ENCODE measurements at places on chromosomes 13 and 19.

DNA sequence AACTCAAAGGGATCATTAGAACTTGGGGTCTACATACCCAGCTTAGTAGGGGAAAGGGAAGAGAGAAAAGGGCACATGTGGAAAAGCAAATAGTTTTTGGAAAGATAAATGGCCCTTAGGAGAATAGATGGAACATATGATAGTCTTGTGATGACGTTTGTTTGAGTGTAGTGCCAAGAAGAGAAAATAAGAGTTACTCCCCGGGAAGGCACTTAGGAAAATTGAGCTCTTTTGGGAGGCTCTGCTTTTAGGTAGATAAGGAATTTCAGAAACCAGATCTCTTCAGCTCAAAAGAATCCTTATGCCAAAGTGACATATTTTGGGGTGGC lies 44.8 kb upstream of the SERTM1 start:
- no peak for DNase-seq

DNA sequence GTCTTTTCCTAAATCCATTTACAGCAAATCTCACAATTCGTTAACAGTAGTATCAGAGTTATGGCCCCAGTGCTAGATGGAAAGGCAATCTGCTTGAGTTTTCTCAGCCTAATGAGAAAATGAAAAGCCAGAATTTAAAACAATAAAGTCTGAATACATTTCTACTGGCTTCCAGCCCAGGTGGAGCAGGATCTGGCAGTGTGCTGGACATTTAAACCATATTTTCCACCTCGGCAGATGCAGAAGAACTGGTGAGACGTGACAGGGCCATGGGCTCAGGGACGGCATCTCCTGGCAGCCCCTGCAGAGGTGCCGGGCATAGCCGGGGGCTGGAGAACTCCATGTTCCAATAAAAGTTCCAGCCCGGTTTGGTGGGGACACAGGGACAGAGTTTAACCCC lies 7.1 kb downstream of the SMIM7 start:
- no peak for DNase-seq

- no peak for DNase-seq
Measured at GRCh38 chr19:16944626-16945363, 56.0 kb downstream of the F2RL3 start.

GRCh38 chr19:12137221-12137940 lies 2.8 kb downstream of the ZNF20 start:
- DNase-seq, result no peak

- DNase-seq, result peak; percentile 11
Measured at GRCh38 chr19:45368737-45369340, 1.5 kb downstream of the ERCC2 start.

GRCh38 chr13:106530171-106530851 lies 5.2 kb downstream of the EFNB2 start:
- no peak for DNase-seq

DNA sequence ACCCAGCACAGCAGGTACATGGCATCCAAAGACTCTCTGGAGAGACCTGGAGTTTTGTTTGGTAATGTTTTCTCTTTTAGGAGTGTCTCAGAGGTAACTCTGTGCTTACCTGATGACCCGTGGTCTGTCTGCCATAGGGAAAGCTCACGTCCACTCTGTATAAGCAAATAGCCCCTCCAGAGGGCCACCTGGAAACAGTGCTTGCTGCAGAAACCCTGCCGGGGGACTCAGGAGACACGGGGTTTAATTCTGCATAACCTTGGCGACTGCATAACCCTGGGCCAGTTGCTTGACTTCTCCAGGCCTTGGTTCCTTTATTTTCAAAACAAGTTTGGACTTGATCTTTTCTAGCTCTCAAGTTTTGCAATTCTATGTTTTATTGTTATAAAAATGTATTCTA lies 187.2 kb upstream of the SOX1 start:
- DNase-seq, result no peak

- DNase-seq, result no peak
Measured at GRCh38 chr13:44237276-44237767, 136.3 kb upstream of the SERP2 start.

DNA sequence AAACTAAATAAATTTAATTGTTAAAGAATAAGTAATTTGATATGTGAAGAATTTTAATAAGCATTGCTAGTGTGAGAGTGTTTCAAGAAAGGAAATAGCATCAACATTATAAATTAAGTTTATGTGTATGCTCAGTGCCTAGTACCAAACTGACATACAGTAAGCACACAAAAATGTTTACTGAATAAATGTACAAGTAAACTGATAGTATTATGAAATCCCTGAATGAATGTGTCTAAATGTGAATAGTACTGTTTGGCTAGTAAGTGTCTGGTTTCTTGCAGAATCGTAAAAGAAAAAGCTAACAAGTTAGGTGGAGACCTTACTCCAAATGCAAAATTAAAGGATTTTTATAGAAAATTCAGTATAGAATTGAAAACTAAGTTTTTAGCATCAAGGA lies 233.6 kb downstream of the PCDH9 start:
- DNase-seq, result no peak

- no peak for DNase-seq
Measured at GRCh38 chr19:31261603-31262212, 87.5 kb downstream of the TSHZ3 start.

DNA sequence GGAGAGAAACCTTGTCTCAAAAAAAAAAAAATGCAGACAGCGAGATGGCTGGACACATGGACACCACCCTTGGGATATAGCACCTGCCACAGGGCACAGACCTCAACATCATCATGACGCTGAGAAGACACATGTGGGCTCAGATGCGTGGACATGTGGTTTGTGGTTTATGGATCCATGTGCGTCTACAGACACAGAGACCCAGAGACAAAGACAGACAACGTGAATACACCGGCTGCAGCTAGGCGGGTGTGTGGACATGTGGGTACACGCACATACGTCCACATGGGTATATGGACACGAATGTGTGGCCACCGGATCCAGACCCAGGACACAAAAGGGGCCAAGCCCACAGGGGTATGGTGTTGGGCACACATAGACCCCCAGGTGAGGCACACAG lies 1.3 kb downstream of the TNFSF14 start:
- DNase-seq, result no peak

DNA sequence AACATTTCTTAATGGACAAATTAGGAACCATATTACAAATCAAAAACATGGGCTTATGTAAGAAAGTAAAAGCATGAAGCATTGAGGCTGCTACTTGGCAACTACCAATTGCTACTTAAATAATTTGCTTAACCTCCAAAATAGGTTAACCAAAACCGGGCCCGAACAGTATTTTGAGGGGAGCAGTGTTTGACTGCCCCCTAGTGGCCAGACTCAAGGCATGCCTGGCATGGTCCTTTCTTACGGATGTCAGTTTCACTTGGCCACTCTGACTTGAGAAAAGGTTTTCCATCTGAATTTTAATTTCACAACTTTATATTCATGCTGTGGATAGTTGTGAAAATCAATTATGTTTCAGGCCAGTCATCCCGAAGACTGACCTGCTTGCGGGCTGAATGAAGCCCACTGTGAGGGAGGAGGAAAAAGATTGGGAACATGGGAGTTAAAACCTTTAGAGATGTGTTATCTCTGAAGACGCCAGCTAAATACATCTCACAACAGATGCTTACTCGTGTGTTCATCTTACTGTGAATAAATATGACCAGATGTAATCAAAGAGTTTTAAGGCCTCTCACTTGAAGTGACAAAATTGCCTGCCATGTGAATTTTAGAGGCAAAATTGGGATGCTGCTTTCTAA lies 2.9 kb downstream of the RXFP2 start:
- DNase-seq, result no peak

DNA sequence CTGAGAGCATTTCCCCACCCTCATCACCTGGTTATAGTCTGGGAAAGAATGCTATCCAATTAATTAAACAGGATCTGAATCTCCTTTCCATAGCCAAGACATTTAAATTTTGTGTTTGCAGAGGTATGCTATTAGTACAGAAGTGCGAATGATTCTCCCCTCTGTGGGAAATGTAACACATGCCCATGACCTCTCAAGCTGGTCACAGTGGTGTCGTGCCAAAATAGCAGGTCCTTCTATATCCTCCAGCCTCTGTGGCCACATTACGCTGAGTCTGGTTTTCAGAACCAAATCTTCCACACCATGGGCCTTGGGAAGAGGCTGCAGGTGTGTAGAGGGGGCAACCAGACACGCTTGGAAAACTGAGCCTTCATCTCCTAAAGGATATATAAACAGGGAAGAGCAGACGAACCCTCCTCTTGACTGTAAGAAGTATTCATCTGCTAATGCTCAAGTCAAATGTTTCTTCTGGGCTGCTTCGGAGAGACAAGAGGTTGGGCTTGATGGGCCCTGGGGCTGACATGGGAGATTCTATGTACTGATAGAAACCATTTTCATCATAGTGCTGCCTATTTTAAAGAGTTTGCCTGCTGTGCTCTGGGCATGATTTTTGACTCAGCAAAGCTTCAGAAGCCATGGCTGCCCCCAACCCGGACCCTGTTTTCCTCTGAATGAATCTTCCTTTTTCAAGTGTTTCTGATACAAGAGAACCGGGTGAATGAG lies 197.6 kb downstream of the DNAJC15 start:
- DNase-seq, result no peak

GRCh38 chr13:103178986-103179943 lies 113.0 kb upstream of the SLC10A2 start:
- DNase-seq, result no peak

- DNase-seq, result no peak
Measured at GRCh38 chr13:106038752-106039151, 496.7 kb downstream of the EFNB2 start.

- DNase-seq, result no peak
Measured at GRCh38 chr13:56424246-56424645, 716.5 kb upstream of the PRR20A start.

GRCh38 chr13:33872005-33872351 lies 54.0 kb downstream of the RFC3 start:
- no peak for DNase-seq

GRCh38 chr13:104779311-104779993 lies 1713.2 kb upstream of the SLC10A2 start:
- DNase-seq, result no peak

DNA sequence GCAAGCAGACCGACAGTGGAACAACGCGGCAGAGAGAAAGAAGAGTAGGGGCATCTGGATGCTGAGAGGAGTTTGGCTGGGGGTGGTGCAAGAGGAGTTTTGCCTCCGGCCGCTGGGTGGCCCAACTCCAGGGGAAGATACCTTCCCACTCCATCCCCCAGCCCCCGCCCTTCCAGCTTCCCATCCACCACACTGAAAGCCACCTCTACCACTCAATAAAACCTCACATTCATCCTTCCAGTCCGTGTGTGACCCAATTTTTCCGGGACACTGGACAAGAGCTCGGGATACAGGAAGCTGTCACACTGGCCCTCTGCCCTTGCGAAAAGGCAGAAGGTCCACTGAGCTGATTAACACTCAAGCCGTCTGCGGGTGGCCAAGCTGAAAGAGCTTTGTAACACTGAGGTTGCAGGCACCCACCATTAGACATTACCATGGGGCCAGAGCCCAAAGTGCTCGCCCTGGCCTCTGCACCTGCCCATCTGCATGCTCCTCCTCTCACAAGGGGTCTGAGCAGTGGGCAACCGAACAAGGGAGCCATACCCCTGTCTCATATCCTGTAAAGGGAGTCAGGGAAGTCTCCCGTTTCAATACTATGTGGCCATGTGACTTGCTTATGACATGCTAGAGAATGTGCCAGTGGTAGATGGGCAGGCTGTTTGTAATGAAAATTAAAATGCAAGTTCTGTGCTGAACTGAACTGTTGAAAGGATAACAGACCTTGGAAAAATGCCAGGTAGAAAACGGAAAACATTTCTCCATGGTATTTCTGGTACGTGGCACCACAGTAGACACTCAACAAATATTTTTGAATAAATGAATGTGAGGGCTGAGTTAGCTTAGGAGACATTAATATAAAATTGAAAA lies 205.1 kb upstream of the STARD13 start:
- DNase-seq, result no peak

- DNase-seq, result no peak
Measured at GRCh38 chr19:13085666-13086065, 17.0 kb downstream of the LYL1 start.

Measured in Right ventricle myocardium inferior (tissue), 1 donor.